Stimulated activated CD4-positive, alpha-beta T cell treated with anti-CD3 and anti-CD28 coated beads, Interleukin-15, amount 100 ng/mL, for 48 hours (primary cell): ENCODE measurements at places on chromosomes 1 and 21.

- DNase-seq: no peak
Observed at GRCh38 chr1:185311589-185312225, 5.3 kb downstream of the IVNS1ABP start.

- DNase-seq: no peak
Observed at GRCh38 chr1:161949548-161949947, 74.1 kb downstream of the OLFML2B start.

- no peak for DNase-seq
Observed at GRCh38 chr1:208910161-208910560, 666.0 kb upstream of the PLXNA2 start.

GRCh38 chr1:50976890-50977574 is 7.0 kb downstream of the CDKN2C start:
- no peak for DNase-seq

DNA sequence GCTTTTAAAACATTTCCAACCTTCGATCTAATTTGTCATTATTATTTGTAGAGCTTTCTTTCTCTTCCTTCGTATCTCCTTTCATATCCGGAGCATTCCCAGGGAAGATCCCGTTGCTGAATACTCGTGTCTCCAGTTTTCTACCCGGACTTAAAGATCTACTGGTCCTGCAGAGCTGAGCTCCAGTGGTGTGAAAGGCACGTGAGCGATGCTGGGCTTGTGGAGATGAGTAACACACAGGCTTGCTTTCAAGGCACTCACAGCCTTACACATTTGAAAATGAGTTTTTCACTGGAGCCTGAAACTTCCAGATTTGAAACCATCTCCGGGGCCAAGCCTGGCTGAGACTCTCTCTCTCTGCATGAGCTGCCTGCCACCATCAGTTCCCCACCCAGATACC is 428.3 kb downstream of the KIF26B start:
- DNase-seq: no peak

- DNase-seq: no peak
Observed at GRCh38 chr1:118918230-118918939, 69.8 kb downstream of the TBX15 start.

DNA sequence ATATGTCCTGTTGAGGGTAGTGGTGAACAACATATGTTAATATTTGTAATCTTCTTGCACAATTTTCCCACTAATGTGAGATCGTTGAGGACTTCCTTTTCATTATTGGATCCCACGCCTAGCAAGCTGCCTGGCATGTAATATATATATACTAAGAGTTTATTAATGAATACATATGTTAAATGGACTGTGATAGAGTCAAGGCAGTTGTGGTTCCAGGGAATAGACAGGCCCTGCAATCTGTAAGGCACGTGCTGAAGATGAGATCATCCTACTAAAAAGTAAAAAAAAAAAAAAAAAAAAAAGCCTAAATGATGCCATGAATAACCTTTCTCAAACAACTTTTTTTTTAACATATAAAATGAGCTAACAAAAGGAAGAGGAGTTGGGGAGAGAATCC is 28.9 kb downstream of the PLPPR5 start:
- no peak for DNase-seq

GRCh38 chr1:156748670-156749418 is 2.6 kb downstream of the HDGF start:
- DNase-seq: no peak

DNA sequence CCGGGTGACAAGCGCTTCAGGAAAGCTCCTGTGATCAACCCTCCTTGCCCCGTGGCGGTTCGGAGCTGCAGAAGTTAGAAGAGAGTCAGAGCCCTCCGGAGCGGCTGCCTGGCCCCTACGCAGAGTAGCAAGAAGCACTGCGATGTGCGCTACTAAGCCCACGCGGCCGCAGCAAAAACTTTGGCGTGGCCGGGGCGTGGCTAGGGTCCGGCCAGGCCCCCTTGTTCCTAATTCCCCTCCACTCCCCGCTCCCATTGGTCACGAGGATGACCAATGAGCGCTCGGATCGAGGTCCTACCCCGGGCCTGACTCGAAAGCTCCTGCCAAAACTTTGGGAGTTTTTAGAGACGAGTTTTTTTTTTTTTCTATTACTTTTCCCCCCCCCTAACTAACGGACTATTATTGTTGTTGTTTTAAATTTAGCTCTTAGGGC is at the start of gene HLX:
Gene HLX (plus strand): TSS at position 368 of the 433 bp plus-strand sequence. CDS start 415 bp downstream, outside the sequence.
- DNase-seq: no peak

GRCh38 chr1:39164256-39164655 is 40.2 kb upstream of the MACF1 start:
- DNase-seq: no peak

GRCh38 chr1:39657402-39657801 is 14.5 kb downstream of the NT5C1A start:
- DNase-seq: no peak

DNA sequence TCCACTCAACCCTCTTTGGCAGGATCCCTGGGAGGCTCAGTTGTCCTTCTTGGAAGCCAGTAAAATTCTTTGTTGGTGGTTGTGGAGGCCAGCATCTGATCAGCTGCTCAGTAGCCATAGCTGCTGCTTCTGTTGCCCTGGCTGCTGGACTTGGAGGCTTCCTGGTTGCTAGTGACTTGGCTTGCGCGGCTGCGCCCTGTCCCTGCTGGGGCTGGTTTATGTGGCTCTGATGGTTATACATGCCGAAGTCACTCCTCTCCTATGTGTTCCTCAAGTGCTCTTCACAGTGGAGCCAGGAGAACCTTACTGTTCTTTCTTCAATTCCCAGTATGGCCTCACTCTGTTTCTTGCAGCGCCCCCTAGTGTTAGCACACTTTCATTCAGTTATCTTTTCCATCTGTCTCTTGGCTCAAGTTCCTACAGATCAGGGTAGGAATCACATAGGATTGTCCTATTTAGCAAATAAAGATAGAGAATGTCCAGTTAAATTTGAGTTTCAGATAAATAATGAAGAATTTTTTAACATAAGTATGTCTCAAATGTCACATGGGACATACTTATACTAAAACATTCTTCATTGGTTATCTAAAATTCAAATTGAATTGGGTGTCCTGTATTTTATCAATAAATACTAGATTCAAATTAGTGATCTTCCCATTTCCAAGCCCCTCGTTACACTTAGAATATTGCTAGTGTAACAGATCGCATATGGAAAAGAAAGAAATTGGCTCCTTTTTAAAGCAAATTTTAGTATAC is 176.5 kb downstream of the TGFB2 start:
- DNase-seq: peak; percentile 30

DNA sequence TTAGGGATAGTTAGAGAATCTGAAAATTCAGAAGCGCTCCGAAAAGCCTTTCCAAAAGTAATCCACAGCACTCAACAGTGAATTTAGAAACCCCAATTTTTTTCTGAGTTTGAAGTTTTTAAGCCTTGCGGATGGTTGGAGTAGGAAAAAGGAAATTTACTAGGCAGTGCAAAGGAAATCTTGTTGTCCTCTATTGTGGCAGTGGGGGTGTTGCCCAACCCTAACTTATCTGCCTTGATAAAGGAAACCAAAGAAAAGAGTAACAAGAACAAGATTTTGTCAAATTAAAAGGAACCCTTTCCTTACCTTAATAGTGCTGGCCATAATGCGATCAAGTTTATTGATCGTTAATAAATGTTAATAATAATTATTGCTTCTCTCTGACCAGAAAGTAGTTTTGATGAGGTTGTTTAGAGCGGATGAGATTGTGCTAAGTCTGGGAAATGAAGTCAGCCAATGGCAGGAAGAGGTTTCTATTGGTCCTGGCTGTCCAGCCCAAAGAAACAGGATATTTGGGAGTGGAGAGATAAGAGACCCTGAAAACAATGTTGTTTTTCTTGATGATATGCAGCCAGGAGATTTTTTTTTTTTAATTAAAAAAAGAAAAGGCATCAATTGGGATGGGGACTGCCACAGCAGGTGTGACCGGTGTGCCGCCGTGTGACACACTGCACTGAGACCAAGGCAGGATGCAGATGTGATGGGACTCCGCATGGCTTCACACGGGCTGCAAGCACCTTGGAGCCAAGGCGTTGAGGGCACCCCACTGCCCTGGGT is at the start of gene ERG:
Gene ERG (minus strand): TSS at position 421 of the 777 bp plus-strand sequence. CDS start 97 bp downstream, at position 324.
- DNase-seq: no peak

GRCh38 chr1:10773376-10773775 is 23.1 kb downstream of the CASZ1 start:
- no peak for DNase-seq

GRCh38 chr1:8545078-8545477 is 227.2 kb downstream of the SLC45A1 start:
- DNase-seq: no peak

GRCh38 chr1:75328691-75329090 is 194.5 kb downstream of the LHX8 start:
- DNase-seq: no peak

- no peak for DNase-seq
Observed at GRCh38 chr1:186231861-186232436, 143.1 kb downstream of the TPR start.

- DNase-seq: no peak
Observed at GRCh38 chr21:29290240-29290639, 8.5 kb upstream of the BACH1 start.

DNA sequence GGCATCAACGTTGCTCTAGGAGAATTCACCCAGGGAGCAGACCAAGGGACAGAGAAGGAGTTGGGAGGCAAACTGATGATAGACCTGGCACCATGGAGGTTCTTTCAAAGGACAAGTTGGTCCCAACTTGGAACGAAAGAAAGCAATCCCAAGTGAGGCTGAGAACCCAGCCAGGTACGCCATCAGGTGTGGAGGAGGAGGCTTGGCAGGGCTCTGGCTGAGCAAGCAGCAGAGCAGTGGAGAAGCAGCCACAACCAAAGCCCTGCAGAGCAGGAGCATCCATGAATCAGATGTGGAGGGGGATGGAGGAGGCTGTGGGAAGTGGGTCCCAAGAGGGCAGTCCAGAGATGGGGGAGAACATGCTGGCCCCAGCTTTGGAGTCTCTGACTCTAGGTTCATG is 36.3 kb upstream of the RBM15 start:
- DNase-seq: no peak

GRCh38 chr21:26194811-26195251 is 24.3 kb upstream of the APP start:
- no peak for DNase-seq

- no peak for DNase-seq
Observed at GRCh38 chr1:117127795-117128194, 6.2 kb upstream of the TRIM45 start.

DNA sequence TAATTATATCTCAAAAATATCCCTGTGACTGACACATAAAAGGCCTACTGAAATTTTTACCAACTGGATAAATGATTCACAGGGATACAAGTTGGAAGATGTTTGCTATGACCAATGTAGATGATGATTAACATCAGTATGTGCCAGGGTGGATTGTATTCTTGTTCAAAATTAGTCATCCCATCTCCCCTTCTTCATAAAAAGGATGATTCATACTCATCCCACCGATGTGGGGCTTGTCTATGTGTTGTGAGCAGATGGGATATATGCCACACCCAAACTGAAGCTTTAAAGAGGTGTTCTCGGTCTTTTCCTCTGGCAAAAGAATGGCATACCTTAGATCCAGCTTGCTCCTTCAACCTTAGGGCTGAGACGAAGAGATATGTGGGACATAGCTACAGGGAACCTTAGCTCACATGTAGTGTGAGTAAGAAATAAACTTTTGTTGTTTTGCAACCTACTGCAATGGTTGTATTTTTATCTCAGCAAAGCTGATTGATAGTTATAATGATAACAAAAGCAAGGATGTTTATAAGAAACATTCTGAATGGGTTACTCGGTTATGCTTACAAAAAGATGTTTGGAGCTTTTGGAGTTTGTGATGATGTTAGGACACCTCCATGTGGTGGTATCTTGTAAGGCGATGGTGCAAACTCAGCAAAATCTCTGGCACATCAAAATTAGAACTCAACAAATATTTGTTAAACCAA is 29.4 kb downstream of the SPATA17 start:
- DNase-seq: no peak

- peak; percentile 85 for DNase-seq
Observed at GRCh38 chr1:1122078-1122811, 6.4 kb upstream of the C1orf159 start.

GRCh38 chr1:53086491-53087070 is 24.6 kb downstream of the PODN start:
- no peak for DNase-seq

- no peak for DNase-seq
Observed at GRCh38 chr1:2277741-2278488, 49.8 kb downstream of the SKI start.

GRCh38 chr1:219379691-219380090 is 206.0 kb downstream of the LYPLAL1 start:
- no peak for DNase-seq

DNA sequence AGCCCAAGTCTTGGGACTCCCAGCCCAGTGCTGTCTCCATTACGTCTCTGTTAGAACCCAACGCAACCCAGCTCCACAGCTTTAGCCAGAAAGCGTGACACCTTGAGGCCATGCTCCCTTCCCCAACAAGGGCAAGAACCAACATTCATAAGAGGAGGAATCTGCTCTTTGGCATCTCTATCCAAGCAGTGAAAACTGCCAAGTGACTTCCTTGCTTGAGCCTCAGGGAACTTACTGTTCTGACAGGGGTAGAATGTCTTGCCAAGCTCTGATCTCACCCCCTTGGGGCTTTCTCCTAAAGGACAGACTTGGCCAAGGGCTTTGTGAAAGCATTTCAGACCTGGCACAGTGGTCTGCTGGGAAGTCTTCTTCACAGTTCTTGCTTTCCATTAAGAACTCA is 56.6 kb downstream of the SYT6 start:
- no peak for DNase-seq

DNA sequence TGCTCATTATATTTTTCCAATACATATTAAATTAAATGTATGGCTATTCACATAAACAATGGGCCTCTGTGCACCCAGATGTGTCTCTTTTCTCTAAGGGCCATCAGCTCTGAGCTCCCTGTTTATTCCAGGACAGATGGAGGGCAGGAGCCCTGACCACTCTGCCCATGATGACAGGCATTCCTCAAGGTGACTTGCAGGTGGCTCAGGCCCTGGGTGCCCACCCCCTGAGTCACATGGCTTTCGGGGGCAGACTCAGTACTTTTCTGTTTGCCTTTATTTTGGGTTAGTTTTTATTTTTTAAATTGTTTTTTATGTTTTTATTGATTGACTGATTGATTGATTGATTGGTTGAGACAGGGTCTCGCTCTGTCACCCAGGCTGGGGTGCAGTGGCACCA is 6.4 kb upstream of the LRP8 start:
- DNase-seq: no peak

GRCh38 chr1:26726784-26727183 is 31.0 kb downstream of the ARID1A start:
- no peak for DNase-seq

DNA sequence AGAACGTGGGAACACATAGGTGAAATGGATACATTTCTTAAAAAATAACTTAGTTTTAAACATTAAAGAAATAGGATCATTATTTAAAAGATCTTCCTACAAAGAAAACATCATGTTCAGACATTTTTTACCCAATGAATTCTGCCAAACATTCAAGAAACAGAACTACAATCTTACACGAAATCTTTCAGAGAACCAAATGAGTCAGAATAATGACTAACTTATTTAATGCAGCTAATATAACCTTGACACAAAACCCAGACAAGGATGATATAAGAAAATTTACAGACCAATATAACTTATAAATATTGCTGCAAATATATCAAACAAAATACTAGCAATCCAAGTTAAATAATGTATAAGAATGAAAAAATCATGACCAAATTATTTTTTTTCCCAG is 220.1 kb upstream of the KCNK2 start:
- DNase-seq: no peak

GRCh38 chr1:23148084-23148483 is 20.6 kb downstream of the LUZP1 start:
- DNase-seq: no peak

GRCh38 chr1:49036700-49037099 is 260.0 kb upstream of the BEND5 start:
- no peak for DNase-seq

GRCh38 chr1:164137273-164137925 is 421.6 kb upstream of the PBX1 start:
- DNase-seq: no peak
